ENCODE measurements at places on chromosomes 6 and 20. TPM values are rescaled to one million over a fixed set of nuclear protein-coding genes. Genes with fewer than 3 reads are reported as not detected.

Gene DDAH2
- 76.2 TPM for total RNA-seq

Gene CNKSR3
- total RNA-seq, result 13.8 TPM

Gene DEFB132
- total RNA-seq, result not detected

Gene SMLR1
- not detected for total RNA-seq

Gene PAK5
- total RNA-seq, result not detected

Gene CDSN
- not detected for total RNA-seq

Gene HBS1L
- total RNA-seq, result 125 TPM

Gene THBD
- total RNA-seq, result 1.6 TPM

Gene VNN1
- 0.32 TPM for total RNA-seq

Gene SLC32A1
- total RNA-seq, result not detected

Gene PRDM1
- total RNA-seq, result 1.7 TPM

Gene TBX18
- total RNA-seq, result 32.0 TPM

Gene KLHDC3
- total RNA-seq, result 58.9 TPM

Gene TRIM31
- not detected for total RNA-seq

Gene RAB44
- 0.13 TPM for total RNA-seq
